Peyer's patch (tissue), 4 donors: ENCODE measurements at places on chromosomes 16 and 17. TPM values are rescaled to one million over a fixed set of nuclear protein-coding genes. Genes with fewer than 3 reads are reported as not detected.

Gene PTX4
- total RNA-seq: not detected

Gene CFDP1
- total RNA-seq: 125 TPM

Gene DLX4
- not detected for total RNA-seq

Gene OTOA
- not detected for total RNA-seq

Gene SOX15
- total RNA-seq: 1.9 TPM

Gene ZNF23
- total RNA-seq: 4.4 TPM

Gene AIPL1
- total RNA-seq: not detected

Gene CKLF
- 16.5 TPM for total RNA-seq

Gene PDILT
- not detected for total RNA-seq

Gene PPP1R9B
- 37.4 TPM for total RNA-seq

Gene PPY
- total RNA-seq: not detected

- DNase-seq: no peak
These were observed 31.7 kb downstream of the RPA1 start for GRCh38 chr17:1861391-1862010.

DNA sequence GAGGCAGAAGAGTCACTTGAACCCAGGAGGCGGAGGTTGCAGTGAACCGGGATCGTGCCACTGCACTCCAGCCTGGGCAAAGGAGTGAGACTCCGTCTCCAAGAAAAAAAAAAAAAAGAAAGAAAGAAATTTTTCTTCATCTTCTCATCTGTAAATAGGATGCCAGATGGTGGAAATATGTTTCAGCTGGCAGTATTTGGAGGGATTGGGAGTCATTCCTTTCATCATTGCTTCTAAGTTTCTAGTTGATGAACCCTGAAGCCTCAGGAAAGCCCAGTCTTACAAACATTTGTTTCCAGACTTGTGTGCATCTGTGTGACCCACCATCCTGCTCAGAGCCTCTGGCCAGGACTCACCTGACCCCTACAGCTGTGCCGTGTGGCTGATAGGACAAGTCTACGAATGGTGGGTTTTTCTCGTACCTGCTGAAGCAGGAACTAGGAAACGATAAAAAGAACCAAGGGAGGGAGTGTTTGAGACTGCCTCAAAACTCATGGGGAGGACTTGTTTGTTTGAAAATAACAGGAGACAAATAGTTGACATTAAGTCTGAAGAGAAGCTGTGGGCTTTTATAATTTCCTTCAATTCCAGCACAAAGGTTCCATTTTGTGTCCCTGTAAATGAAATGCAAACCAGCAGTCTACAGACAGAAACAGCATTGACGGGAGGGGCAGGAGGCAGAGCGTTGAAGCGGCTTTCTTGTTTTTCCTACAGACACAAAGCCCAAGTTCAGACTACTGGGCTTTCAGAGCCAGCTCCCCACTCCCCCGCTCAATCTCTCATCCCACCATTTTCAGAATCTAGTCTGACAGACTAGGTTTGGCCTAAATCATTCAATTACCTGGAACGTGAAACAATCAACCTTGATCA lies 24.9 kb downstream of the CDRT4 start:
- no peak for DNase-seq

GRCh38 chr16:2154533-2155090 lies 970 bp upstream of the TRAF7 start:
- DNase-seq: no peak

DNA sequence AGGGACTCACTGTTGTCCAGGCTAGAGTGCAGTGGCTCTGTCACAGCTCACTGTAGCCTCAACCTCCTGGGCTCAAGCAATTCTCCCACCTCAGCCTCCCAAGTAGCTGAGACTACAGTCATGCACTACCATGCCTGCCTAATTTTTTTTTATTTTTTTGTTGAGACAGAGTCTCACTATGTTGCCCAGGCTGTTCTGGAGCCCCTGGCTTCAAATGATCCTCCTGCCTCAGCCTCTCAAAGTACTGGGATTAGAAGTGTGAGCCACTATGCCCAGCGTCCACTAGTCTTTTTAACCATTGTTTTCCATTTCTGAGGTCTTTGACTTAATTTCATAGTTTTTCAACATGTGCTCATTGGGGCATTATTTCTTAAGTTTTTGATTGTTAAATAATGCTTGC lies 13.5 kb downstream of the NSRP1 start:
- no peak for DNase-seq

DNA sequence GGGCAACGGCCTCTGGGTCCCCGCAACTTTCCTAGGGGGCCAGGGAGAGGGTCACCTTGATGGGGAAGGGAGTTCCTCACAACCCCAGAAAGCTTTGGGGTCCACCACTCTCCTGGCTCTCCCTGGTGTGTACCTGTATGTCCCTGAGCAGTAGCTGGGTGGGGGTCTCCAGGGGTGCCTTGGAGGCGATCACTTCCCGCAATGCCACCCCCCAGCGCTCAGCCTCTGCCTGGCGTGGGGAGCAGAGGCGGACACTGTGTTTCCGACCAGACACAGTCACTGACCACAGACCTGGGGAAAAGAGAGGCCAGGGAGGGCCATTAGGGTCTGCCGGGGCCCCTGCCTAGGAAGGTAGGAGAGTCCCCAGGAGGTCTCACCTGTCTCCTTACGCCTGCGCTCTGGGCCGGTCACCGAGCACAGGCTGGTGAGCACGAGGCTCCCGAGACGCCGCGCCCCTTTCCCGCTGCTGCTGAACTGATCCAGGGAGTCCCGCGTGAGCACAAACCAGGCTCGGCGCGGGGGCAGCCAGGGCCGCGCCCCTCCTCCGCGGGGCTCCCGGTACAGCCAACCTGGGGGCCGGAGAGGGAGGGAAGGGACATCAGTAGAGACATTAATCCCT lies 3.4 kb downstream of the PLEKHH3 start:
- no peak for DNase-seq

- DNase-seq: no peak
These were observed 488 bp downstream of the C17orf113 start for GRCh38 chr17:42049834-42050392.

DNA sequence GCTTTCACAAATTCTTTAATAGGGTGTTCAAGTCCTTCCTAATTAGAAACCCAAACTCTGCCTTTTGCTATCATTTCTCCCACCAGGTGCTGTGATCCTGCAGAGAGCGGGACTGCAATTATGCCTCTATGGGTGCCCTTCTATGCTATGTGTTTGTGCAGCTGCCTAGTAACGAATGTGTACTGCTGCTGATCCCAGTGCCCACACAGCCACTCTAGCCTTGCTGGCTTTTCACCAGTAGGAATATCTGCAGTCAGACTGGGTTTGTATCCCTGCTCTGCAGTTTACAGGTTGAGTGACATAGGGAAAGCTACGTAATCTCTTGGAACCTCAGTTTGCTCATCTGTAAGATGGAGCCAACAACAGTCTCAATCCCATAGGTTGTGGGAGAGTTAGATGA lies 179.6 kb upstream of the IRX3 start:
- DNase-seq: no peak

DNA sequence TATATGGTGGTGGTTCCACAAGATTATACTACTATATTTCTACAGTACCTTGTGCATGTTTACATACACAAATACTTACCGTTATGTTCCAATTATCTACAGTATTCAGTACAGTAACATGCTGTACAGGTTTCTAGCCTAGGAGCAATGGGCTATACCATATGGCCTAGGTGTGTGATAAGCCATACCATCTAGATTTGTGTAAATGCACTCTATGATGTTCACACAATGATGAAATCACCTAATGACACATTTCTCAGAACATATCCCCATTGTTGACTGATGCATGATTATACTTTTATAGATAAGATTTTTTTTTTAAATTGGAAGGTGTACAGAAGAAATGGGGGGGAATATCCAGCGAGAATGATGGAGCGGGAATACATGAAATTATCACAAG lies 123.0 kb upstream of the TOB1 start:
- no peak for DNase-seq

DNA sequence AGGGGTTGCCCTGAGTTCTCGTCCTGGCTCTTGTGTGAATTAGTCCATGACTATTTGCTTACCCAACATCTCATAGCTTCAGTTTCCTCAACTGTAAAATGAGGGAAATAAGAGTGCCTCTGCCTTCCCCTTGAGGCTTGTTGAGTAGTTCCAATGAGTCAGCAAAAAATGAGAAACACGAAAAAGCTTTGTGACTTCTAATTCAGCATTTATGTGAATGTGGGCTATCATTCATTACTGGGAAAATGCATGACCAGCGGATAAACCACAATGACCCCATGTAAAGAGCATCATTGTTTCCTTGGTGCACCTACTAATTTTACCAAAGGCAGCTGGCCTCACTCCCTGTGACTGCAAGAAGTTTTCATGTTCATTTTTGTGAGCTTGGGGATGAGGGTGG lies 374.6 kb upstream of the HSBP1 start:
- DNase-seq: no peak

GRCh38 chr16:87196661-87197060 lies 120.5 kb downstream of the C16orf95 start:
- DNase-seq: no peak
